ENCODE measurements at places on chromosomes 7 and 10.

DNA sequence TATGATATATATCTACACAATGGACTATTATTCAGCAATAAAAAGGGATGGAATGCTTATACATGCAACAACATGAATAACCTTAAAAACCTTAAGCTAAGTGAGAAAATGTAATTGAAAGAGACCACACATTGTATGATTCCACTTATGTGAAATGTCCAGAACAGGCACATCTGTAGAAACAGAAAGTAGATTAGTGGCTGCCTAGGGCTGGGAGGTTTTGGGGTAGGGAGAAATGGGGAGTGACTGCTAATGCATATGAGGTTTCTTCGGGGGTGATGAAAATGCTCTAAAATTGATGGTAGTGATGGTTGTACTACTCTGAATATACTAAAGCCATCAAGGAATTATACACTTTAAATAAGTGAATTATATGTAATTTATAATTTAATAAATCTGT lies 14.7 kb downstream of the SLC16A9 start:
- no peak for DNase-seq

DNA sequence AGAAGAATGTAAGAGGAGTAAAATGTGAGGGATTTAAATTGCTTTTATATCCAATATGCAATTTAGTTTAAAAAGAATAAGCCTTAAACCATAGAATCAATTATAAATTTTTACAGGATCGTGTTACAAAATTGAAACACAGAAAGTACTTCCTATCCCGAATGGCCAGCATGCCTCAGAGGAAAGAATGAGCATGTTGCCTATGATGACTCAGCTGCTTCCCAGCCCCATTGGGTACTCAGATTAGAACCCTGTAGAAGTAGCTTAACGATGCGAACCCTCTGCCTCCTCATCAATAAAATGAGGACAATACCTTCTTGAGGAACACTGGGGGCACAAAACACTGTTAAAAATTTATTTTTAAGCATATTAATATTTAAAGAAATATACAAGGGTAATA lies 113.4 kb upstream of the CDK1 start:
- no peak for DNase-seq

GRCh38 chr10:855671-856070 lies 75.8 kb downstream of the LARP4B start:
- DNase-seq = no peak

- no peak for DNase-seq
Measured at GRCh38 chr10:99784016-99784726, 1.7 kb downstream of the ABCC2 start.

DNA sequence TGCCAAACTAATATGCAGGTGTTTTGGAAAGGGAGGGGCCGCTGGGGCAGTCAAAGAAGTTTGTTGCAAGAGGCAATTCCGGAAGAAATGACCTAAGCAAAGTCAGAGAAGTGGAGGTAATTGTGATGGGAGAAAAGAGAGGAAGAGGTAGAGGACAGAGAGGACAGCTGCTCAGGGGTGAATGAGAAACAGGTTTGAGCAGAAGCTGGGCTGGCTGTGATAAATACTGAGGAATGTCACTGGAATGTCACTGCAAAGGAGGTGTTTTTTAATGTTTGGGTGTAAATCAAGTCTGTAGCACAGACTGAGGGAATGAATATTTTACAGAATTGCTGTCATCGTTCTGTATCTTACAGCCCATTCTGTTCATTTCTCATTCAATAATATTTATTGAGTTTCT lies 207.2 kb downstream of the DPP6 start:
- DNase-seq = no peak

- no peak for DNase-seq
Measured at GRCh38 chr10:92690915-92691590, 1.3 kb downstream of the HHEX start.

DNA sequence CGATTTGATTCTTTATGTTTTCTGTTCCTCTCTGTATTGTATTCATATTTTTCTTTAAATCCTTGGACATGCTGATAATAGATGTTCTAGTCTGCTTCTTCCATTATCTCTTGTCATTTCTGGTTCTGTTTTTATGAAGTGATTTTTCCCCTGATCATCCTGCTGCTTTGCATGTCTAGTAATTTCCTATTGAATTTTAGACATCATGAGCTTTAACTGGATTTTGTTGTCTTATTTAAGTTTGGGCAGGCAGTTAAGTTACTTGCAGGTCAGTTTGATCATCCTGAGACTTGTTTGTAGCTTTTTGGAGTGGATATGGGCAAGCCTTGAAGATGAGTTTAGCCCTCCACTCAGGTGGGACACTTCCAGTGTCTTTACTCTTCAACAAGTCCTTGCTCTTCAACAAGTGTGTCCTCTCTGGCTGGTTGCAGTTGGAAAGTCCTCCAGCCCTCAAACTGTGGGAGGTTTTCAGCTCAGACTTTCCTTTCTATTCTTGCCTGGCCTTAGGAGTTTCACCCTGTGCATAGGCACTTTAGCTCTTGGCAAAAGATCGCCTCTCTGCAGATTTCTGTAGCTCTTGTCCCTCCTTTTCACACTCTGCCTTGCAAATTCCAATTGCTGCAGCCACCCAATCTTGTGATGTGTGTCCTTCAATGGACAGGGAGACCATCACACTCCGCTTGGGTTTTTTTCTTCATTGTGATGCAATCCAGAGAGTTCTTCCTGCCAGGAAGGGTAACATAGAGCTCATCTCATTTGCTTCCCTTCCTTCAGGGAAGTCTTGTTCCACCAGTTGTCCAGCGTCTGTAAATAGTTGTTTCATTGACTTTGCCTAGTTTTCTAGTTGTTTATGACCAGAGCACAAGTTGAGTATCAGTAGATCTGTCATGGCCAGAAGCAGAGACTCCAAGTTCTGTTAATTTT lies 197.2 kb upstream of the SH2B2 start:
- no peak for DNase-seq

DNA sequence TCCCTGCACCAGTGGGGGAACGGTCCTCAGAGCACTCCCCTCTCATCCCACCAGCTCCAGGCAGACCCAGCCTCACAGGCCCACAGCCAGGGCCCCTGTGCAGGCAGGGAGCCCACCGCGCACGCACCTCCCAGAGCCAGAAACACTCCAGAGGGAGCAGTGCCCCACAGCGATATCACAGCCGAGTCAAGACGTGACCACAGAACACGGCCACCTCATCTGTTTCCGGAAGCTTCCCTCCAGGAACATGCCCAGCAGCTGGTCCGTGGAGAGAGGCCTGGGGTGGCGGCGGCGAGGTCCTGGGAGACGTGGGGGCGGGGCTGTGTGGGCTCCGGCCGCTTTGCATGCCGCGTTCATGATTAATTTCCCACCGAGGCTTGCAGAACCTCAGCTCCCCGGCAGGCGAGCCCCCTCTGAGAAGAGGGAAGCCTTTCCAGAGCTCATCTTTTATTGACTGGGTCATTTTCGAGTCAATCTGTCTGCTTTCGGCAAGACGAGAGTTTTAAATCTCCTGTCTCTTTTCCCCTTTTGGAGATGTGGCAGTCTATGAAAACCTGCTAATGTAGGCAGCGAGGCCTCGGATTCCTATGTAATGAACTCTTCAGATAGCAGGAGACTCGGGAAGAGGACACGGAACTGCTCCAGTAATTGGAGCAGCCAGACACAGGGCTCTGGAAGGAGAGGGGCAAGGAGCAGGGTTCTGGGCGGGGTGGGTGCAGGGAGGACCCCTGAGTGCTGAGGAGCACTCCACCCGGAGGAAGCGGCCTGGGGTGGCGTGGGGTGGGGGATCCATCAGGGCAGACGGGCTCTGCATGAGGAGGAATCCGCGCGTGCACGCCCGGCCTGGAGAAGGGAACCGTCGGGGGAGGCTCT lies 242.8 kb downstream of the ELFN1 start:
- no peak for DNase-seq

Data from activated CD4-positive, alpha-beta T cell treated with anti-CD3 and anti-CD28 coated beads, Interleukin-2, amount 10 ng/mL, durations not matched to agents 7 days and 5 days (primary cell).